Nasal cavity respiratory epithelium epithelial cell of viscerocranial mucosa (primary cell): ENCODE measurements at places on chromosomes 6 and 20. TPM values are rescaled to one million over a fixed set of nuclear protein-coding genes. Genes with fewer than 3 reads are reported as not detected.

Gene SLPI
- 458 and 1,147 TPM in 2 replicates for total RNA-seq

Gene TM9SF4
- 29.7 and 52.4 TPM in 2 replicates for total RNA-seq

Gene TNFRSF6B
- 5.5 and 26.8 TPM in 2 replicates for total RNA-seq

Gene SUMO4
- total RNA-seq = 0.68 and 1.9 TPM in 2 replicates

Gene DACT2
- 0.34 and 1.1 TPM in 2 replicates for total RNA-seq
